Globus pallidus (tissue), 1 donor: ENCODE measurements at places on chromosomes 7 and 10.

- no peak for DNase-seq
These were observed 41.8 kb upstream of the SEMA3A start for GRCh38 chr7:84236398-84236797.

GRCh38 chr7:26919906-26920493 is 55.6 kb upstream of the SKAP2 start:
- no peak for DNase-seq

DNA sequence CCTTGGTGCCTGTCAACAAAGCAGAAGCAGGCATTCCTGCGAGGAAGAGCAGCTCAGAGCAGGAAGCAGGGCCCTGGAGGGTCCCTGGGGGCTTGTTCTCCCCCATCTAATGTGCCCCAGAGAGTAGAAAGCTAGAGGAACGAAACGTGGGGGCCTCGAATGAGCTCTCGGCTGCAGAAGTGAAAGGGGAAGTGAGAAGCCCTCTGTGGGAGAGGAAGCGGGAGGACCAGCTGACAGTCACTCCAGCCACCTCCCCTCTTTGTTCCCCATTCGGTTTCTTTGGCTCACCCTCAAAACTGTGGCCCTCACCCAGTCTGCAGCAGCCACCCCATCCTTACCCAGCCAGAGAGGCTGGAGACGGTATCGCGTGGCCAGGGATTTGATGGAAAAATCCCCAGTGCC is 25.0 kb downstream of the C10orf105 start:
- peak; percentile 59 for DNase-seq

- no peak for DNase-seq
These were observed 318.4 kb upstream of the KMT2E start for GRCh38 chr7:104695563-104695962.

DNA sequence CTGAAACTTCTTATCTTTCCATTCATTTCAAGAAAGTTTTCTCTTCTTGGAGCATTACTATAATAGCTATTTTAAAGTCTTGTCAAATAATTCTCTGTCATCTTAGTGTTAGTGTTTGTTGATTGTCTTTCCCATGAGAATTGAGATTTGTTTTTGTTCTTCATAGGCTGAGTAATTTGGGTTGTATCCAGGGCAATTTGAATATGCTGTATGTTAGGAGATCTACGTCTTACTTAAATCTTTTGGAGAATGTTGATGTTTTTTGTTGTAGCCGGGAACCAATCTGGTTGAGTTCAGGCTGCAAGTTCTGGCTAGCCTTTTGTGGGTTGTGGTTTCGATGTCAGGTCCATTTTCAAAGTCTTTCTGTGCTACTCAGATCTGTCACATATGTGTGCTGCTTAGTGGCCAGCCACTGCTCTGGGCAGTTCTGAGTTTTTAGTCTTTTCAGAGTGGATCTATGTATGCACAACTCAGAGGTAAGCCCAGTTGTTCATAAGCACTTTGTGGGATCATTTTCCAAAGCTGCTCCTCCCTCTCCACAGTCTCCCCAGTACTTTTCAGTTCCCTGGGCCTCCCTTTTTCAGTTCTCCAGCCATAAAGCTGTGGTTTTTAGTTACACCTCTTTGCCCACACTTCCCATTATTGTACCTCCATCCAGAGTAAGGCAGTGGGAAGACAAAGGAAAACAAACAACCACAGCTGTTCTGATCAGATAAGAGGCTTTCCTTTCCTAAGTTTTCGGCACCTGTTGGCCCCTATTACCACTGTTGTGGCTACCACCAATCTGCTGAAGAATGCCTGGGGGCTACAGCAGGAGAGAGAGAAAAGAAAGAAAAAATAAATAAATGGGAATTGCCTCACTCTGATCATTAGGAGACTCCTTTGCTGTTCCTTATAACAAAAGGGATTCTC is 4.7 kb upstream of the CCNJ start:
- DNase-seq = no peak

GRCh38 chr7:157233677-157234076 is 95.0 kb downstream of the UBE3C start:
- DNase-seq = no peak

DNA sequence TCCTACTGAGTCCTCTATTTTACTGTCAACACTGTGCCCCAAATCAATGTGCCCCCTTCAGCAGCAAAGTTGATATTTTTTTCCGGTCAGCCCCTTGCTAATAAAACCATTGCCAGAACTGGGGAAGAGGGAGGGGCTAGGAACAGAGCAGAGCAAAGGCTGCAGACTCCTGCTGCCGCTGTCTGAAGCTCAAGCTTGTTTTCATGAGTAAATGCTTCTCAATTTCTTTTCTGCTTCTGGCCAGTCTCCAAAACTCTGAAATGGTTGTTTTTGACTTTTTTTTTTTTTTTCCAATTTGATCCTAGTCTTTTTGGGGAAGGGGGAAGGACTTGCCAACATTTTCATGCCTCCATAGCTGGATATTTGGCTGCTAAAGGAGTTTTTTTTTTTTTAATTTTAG is 26.7 kb upstream of the PROSER2 start:
- no peak for DNase-seq

- DNase-seq = no peak
These were observed 4.1 kb downstream of the KLF6 start for GRCh38 chr10:3780771-3781467.

- DNase-seq = no peak
These were observed 82.7 kb downstream of the FAM204A start for GRCh38 chr10:118259288-118259906.

GRCh38 chr10:132514821-132515520 is 22.6 kb upstream of the INPP5A start:
- no peak for DNase-seq

DNA sequence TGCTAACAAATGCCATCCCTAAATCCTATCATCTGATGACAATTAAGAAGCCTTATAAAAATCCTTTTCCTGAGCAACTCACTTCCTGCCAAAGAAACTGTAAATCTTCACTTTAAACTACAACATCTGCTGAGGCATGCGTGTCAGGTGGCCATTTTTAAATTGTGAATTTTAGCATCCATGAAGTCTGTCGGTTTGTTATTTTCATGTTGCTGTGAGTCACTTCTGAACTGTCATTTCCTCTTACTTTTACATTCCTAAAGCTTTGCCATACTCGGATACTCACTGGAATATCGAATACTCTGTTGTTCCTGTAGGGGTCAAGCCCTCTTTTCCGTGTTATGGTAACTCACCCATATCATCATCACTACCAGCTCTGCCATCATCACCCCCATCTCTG is 34.3 kb upstream of the TMEM26 start:
- DNase-seq = no peak

DNA sequence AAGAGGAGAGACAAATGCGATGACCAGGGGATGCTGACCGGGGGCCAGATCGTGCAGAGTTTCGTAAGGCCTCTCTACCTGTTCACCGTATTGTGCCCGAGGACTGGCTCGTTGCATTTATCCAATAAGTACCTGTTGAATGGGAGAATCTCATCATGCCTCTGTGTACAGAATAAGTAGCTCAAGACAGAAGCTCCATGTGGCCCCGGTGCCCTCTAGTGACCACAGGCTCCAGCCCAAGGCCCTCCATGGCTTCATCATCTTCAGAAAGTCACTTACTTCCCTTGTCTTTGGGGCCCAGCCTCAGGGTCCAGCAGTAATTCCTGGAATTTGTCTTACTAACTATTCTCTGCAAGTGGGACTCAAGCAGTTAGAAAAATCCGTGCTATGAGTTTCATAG is 151.0 kb downstream of the CHN2 start:
- DNase-seq = peak; percentile 86

- no peak for DNase-seq
These were observed 175.1 kb downstream of the HGF start for GRCh38 chr7:81594767-81595166.

GRCh38 chr10:49575489-49576072 is 34.5 kb upstream of the SLC18A3 start:
- no peak for DNase-seq

DNA sequence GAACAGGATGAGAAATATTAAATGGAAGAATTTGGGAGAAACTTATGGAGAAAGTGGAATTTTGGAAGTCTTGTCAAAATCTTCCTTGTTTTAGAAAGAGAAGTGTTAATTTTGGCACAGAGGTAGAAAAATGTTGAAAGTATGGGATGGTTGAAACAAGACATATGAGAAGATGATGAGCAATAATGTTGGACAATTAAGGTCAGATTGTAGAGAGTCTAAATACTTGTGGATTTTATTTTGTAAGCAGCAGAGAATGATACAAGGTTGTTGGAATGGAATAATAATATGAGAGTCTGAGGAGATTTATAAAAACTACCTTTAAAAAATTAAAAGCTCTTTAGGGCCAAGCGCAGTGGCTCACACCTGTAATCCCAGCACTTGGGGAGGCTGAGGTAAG is 34.6 kb downstream of the PHTF2 start:
- no peak for DNase-seq

DNA sequence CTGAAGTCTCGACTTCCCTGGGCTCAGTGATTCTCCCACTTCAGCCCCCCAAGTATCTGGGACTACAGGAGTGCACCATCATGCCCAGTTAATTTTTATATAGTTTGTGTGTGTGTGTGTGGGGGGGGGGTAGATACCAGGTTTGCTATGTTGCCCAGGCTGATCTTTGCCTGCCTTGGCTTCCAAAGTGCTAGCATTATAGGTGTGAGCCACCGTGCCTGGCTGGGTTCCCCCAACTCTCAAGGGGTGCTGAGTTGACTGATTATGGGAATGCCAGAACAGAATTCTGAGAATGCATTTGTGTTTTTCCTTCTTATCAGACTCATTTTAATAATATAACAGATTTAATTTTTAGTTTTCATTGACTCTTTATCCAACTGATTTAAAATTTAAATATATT is 19.5 kb downstream of the RPA3 start:
- DNase-seq = no peak

GRCh38 chr7:144835155-144835611 is 670 bp downstream of the TPK1 start:
- DNase-seq = peak; percentile 62

- no peak for DNase-seq
These were observed 10.4 kb downstream of the ZNF3 start for GRCh38 chr7:100071018-100071723.

GRCh38 chr10:29142516-29143314 is 146.2 kb upstream of the LYZL1 start:
- no peak for DNase-seq

DNA sequence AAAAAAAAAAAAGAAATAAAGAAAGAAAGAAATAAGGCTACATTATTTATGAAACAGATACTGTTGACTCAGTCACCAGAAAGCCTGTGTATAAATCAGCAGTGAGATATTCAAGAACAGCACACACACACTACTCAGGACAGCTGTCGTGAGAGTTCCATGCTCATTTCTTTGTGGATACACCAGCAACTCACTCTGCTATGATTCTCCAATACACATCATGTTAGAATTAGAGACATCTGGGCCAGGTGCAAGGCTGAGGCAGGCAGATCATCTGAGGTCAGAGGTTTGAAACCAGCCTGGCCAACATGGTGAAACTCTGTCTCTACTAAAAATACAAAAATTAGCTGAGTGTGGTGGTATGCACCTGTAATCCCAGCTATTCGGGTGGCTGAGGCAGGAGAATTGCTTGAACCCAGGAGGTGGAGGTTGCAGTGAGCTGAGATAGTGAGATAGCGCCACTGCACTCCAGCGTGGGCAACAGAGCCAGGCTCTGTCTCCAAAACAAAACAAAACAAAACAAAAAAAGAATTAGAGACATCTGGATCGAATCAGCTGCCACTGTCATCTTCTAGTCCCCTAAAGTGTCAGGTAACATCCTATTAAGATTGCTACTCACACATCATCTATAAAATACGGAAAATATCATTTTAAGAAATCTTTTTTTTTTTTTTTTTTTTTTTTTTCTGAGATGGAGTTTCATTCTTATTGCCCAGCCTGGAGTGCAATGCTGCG is 11.2 kb upstream of the NUPR2 start:
- DNase-seq = no peak

- no peak for DNase-seq
These were observed 103.4 kb upstream of the ELMO1 start for GRCh38 chr7:37552030-37552429.

- no peak for DNase-seq
These were observed 136.7 kb upstream of the ZNF746 start for GRCh38 chr7:149633976-149634945.

GRCh38 chr10:13165177-13165576 is 3.8 kb downstream of the MCM10 start:
- DNase-seq = no peak

DNA sequence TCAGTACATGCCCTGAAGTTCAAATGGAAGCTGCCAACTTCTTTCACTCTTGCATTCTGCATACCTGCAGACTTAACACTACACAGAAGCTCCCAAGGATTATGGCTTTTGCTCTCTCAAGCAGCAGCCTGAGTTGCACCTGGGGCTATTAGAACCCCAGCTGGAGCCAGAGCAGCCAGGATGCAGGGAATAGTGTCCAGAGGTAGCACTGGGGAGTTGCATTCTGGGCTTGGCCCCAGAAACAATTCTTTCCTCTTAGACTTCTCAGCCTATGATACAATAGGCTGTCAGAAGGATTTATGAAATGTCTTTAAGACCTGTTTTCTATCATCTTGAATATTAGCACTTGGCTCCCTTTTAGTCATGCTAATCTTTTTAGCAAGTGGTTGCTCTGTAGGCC is 886.7 kb upstream of the GHITM start:
- no peak for DNase-seq

DNA sequence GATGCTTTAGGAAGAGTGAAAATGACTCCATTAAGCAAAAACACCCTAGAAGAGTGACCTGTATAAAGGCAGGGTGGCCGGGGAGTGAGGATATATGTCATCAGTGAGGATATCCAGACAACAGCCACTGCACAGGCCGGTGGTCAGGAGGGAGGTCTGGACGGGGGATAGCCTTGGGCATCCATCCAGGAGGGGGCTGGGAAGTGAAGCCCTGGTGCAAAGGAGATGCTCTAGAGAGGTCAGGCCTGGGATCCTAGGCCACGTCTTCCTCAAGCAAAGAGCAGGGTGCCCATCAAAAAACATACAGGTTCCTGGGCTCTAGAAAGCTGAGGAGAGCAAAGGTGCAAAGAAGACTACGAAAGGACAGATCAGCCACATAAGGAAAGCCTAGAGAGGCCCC is 25.6 kb downstream of the FAM171A1 start:
- no peak for DNase-seq

GRCh38 chr7:2968616-2969397 is 74.9 kb downstream of the CARD11 start:
- DNase-seq = no peak

GRCh38 chr10:113176652-113177155 is 226.7 kb downstream of the TCF7L2 start:
- DNase-seq = no peak

DNA sequence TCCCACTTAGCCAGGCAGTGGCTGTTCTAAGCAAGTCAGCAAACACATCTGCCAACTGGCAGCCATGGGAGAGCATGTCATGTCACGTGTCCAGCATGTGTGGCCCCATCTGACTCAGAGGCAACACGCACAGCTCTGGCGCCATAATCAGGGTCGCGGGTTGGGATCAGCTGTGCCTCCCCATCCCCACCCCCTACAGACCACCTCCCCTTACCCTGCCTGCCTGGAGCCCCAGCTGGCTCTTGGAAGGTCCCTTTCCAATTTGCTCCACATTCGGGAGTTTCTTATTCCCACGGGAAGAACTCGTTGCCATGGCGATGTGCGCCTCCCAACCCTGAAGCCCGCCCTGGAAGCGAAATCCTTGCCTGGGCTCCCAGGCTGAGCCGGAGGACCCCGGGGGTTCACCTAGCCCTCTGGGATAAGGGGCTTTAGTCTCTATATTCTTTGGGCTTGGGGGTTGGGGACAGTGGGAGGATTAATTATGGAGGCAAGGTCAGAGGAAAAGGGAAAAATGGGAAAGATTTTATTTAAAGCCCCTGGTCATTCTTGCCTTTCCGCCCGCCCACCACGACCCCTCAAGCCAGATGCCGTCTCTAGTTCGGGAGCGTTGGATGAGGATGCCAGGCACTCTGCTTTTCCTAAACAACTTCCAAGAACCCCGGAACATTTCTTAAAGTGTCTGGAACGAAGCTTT is 283.7 kb downstream of the ZEB1 start:
- peak; percentile 66 for DNase-seq
